Cerebellum (tissue), 4 donors: ENCODE measurements at places on chromosomes 6 and 20. TPM values are rescaled to one million over a fixed set of nuclear protein-coding genes. Genes with fewer than 3 reads are reported as not detected.
A peak's percentile ranks its signal among the peaks of the same experiment; 100 is the strongest.

Gene ITPR3
- total RNA-seq, result 5.2 TPM

- DNase-seq, result no peak
These were observed 3.5 kb downstream of the WRNIP1 start for GRCh38 chr6:2768696-2769095.

- no peak for DNase-seq
These were observed 301.1 kb downstream of the TAF4 start for GRCh38 chr20:61764471-61765025.

Gene CNR1
- 225 TPM for total RNA-seq

Gene NT5E
- total RNA-seq, result 4.2 TPM

GRCh38 chr6:34062156-34062555, 83.7 kb downstream of the GRM4 start:
- DNase-seq, result no peak

GRCh38 chr6:164690241-164690640, 619.2 kb downstream of the C6orf118 start:
- no peak for DNase-seq

Gene NANP
- total RNA-seq, result 4.0 TPM

DNA sequence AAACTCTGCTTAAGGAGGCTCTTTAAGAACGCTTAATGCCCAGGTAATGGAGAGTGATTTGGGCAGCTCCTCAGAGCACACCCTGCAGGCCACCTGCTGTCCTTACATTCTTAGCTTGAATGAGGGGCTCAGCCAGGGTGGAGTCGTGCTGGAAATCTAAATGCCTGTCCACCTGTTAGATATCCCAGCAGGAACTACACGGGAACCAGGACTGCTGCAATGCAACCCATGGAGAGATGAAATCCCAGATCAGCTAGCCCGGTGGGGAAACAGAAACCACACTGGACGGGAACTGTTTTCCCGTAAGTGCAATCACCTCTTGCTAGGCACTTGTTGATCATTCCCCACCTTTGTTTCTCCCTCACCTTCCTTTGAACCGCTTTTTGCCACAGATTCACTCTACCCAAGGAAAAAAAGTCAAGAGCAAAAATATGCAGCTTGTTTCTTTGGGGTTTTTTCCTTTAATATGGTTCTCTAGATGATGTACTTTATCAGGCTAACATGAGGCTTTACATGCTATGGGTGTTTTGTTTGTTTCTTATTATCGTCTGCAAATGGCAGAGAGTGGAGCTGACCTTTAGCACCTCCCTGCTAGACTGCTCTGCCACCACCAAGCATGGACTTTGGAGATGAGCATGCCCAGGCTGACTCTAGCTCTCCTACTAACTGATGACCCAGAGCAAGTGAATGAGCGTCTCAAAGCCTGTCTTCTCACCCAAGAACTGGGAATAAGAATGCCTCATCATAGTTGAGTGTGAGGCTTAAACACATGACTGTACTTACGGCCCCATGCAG, 125.9 kb upstream of the TNFAIP3 start:
- no peak for DNase-seq

GRCh38 chr20:50975701-50976330, 17.2 kb downstream of the MOCS3 start:
- DNase-seq, result no peak

DNA sequence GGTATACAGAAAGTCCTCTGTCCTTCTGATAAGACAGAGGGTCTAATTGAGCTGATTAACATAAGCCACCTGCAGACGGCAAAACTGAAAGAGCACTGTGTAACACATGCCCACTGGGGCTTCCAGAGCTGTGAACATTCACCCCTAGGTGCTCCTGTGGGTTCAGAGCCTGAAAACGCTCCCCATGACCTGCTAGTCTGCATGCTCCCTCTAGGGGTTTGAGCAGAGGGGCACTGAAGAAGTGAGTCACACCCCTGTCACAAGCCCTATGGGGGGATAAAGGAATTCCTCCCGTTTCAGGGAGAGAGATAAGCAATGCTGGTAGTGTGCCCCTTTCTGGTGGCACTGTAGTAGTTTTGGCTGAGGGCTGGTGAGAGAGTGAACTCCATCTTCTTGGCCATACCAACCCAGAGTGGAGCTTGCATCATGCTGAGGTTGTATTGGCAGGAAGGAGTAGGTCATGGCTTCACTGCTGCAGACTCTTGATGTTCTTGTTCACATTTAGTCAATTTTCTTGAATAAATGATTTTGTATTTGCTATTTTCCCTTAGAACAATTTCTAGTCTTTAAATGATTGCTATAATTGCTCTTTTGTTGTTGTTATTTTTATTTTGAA, 637.5 kb upstream of the MAN1A1 start:
- no peak for DNase-seq

DNA sequence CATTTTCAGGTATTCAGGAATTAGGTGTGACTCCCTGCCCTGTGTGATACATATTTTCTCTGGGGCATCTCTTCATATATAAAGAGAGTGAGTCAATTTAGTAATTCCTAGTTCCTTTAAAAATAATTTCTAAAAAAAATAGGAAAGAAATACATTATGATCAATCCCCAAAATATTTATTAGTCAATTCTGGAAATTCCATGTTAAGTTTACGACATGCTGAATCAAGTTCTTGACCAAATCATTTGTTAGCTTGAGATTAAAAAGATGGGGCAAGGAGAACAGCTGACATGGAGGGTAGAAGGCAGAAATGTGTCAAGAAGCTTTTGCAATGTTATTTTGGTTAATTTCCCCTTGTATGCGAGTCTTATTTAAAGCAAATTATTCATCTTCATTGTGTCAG, 22.7 kb upstream of the PRDM1 start:
- no peak for DNase-seq

DNA sequence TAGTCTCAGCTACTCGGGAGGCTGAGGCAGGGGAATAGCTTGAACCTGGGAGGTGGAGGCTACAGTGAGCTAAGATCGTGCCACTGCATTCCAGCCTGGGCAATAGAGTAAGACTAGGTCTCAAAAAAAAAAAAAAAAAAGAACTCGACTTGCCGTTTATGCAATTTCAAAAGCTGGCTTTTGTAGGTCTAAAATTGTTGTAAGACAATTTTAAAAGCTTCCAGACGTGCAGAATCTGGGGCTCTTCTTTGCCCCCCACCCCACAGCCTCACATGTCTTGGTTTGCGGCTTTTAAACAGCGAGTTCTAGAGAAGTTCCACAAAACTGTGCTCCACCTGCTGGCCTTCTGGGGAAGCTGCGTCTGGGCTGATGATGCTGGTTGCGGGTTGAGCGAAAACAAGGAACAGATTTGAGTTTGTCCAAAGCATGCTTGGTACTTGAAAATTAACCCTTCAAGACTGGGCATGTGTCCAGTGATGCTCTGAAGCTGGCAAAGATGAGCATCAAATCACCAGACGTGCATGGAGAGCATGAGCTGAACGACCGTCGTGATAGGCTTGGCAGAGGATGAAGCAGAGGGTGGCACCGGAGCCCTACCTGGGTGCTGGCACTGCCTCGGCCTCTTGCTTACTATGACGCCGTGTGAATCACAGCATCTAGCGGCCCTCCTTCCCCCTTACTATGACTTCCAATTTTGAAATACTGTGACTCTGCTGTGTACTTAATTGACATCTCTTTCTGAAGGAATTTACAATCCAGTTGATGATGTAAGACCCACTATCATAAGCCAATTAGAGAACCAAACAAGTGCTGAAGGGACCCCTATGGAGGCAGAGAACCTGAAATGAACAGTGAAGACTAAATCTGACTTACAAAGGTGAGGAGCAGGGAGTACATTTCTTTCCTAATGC, 171.4 kb downstream of the GMPR start:
- peak; percentile 69 for DNase-seq

GRCh38 chr6:137362878-137363804, 131.1 kb downstream of the OLIG3 start:
- DNase-seq, result no peak

Gene PPP1R14C
- 30.2 TPM for total RNA-seq

- DNase-seq, result no peak
These were observed 29.5 kb downstream of the PXDC1 start for GRCh38 chr6:3721810-3722621.

Gene PSORS1C1
- not detected for total RNA-seq

Gene TPD52L2
- 33.1 TPM for total RNA-seq

GRCh38 chr6:160992061-160992979, 751 bp downstream of the MAP3K4 start:
- DNase-seq, result peak; percentile 65

Gene DDX43
- 0.54 TPM for total RNA-seq

- peak; percentile 34 for DNase-seq
These were observed 33.4 kb upstream of the SLC22A1 start for GRCh38 chr6:160088069-160088783.

- peak; percentile 94 for DNase-seq
These were observed 43.7 kb upstream of the HFE start for GRCh38 chr6:26043384-26044139.

Gene NOTCH4
- 6.9 TPM for total RNA-seq

Gene DBNDD2
- total RNA-seq, result 11.4 TPM

- DNase-seq, result peak; percentile 15
These were observed 19.9 kb downstream of the PLN start for GRCh38 chr6:118567974-118568373.

GRCh38 chr6:3228771-3229565, 1.5 kb upstream of the TUBB2B start:
- no peak for DNase-seq

Gene ACTL10
- 0.64 TPM for total RNA-seq

Gene RIMS1
- 247 TPM for total RNA-seq

GRCh38 chr6:12265791-12266190, 24.4 kb upstream of the EDN1 start:
- no peak for DNase-seq

DNA sequence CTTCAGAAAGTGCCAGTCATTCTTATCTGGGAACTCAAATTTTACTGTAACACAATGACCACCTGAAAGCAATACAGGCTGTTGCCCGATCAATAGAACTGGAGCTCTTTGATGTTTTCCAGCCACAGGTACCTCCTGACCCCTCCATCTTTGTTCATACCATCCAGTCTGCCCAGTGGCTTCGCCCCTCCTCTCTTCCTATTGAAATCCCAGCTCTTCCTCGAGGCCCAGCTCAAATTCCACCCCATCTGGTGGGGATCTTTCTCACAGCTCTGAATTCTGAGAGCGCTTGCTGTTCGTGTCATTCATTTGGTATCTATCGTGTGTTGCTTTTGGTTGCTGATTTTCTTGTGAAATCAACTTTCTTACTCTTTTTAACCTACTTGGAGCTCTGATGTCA, 87.9 kb upstream of the CNKSR3 start:
- DNase-seq, result no peak

Gene ADRM1
- total RNA-seq, result 21.6 TPM

- DNase-seq, result peak; percentile 40
These were observed 28.2 kb upstream of the TAF8 start for GRCh38 chr6:42021847-42022754.

DNA sequence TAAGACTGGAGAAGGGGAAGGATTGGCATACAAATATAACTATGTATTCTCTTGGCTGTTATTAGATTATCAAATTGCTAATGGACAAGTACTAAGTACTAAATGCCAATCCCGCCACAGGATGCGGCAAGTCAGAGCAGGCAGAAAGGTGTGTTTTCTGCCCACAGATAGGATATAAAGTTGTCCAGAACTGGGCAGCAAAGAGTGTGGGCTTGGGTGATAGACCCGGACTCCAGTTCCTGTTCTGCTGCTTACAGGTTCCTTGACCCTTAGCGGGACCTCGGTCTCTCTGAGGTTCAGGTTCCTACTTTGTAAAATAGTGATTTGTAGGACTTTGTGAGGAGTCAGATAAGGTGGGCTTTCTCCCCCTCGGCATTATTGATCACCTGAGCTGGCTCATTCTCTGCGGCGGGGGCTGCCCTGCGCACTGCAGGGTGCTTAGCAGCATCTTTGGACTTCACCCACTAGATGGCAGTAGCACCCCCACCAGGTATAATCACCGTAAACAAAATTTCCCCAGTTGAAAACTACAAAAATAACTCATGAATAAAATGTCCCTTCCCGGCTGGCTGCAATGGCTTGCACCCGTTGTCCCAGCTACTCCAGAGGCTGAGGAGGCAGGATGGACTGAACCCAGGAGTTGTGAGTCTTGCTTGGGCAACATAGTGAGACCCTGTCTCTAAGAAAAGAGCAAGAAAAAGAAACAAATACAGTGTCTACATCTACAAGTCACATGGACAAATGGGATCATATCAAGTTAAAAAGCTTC, 193.1 kb downstream of the DOK5 start:
- no peak for DNase-seq

- no peak for DNase-seq
These were observed 159.3 kb upstream of the CENPW start for GRCh38 chr6:126180585-126180984.

Gene RRBP1
- 13.7 TPM for total RNA-seq

Gene SLC29A1
- total RNA-seq, result 10.8 TPM

Gene KIAA1755
- 5.6 TPM for total RNA-seq

DNA sequence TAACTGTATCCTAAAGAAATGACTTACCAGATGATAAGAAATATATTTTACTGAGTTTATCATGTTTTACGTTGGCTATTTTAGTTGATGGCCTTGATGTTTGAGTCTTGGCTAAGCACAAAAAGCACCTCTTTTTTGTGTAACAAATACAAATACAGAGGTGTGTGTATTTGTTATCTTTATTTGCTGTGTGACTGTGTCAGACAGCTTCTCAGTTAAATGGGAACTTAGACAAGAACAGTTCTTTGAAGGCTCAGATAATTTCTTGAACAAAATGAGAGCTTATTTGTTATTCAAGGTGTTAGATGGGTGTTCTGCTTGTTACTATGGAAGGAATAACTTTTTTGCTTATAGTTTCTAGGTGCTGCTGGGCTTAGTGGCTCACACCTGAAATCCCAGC, 95.4 kb downstream of the RPS12 start:
- DNase-seq, result no peak

- DNase-seq, result peak; percentile 19
These were observed 154.9 kb upstream of the MLN start for GRCh38 chr6:33958526-33959328.

- peak; percentile 45 for DNase-seq
These were observed 482 bp downstream of the DDR1 start for GRCh38 chr6:30884521-30885480.

- DNase-seq, result no peak
These were observed 289.5 kb downstream of the ESR1 start for GRCh38 chr6:152096863-152097496.

DNA sequence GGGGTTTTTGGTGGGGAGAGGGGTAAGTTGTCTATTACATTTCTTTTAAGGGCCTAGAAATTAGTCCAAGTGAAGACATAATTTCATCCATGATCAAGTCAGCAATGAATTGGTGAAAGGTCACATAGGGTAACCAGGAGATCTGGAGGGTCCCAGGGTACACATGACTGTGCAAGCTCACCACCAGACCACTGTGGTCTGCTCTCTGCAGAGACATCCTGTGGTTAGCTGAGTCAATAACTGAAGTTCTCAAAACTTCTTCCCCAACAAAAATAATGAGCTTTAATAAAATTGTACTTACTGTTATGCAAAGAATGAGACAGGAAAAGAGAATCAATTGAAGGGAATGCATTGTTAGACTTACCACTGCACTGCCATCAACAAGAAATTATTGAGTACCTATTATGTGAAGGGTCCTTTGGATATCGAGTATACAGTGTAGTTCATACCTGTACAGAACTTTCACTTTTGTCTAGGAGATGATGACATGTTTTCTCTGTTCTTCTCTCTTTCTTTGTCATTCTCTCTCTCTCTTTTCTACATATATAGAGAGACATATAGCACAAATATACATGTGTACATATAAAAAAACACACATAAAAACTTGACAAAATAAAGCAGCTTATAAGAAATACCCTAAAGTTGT, 209.8 kb downstream of the GJA1 start:
- no peak for DNase-seq

- DNase-seq, result no peak
These were observed 26.7 kb upstream of the TTPAL start for GRCh38 chr20:44448753-44449546.
